Retina (tissue), 1 donor: ENCODE measurements at places on chromosomes 2 and 18.

DNA sequence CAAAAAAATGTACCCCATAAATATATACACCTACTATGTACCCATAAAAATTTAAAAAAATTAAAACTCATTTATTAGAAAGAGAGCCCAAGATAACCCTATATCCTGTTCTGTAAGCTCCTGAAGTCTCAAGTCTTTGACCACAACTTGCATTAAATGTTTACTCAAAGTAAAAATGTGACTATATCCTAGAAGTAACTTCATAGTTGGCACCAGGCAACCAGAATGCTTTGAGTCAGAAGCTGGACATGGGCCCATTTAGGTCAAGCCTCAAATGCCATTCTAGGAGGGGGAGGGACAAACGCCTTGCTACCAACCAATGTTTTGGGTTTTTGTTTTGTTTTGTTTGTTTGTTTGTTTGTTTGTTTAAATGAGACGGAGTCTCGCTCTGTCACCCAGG is 9.3 kb upstream of the TBC1D8 start:
- DNase-seq = no peak

- peak; percentile 77 for DNase-seq
Observed at GRCh38 chr18:76503649-76504386, 8.8 kb upstream of the ZNF516 start.

- DNase-seq = no peak
Observed at GRCh38 chr2:25881764-25882163, 3.5 kb upstream of the ASXL2 start.

GRCh38 chr2:39516347-39517101 is 79.4 kb upstream of the MAP4K3 start:
- DNase-seq = peak; percentile 57

DNA sequence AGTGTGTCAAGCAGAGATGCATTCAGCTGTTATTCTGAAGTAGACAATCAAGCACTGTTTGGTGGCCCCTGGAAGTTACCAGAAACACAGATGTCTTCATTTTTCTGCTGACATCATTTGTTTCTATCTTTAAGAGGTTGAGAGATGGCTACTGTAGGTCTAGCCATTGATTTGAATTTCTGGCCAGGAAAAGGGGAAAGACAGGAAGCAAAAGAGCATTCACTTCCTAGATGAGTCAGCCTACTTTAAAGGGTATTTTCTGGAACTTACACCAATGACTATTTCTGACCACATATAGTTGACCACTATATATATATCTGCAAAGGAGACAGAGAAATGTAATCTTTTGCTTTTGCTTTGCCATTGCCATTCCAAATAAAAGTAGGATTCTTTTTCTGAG is 900.1 kb upstream of the SOX11 start:
- no peak for DNase-seq

- no peak for DNase-seq
Observed at GRCh38 chr2:138182937-138183312, 218.7 kb downstream of the HNMT start.

DNA sequence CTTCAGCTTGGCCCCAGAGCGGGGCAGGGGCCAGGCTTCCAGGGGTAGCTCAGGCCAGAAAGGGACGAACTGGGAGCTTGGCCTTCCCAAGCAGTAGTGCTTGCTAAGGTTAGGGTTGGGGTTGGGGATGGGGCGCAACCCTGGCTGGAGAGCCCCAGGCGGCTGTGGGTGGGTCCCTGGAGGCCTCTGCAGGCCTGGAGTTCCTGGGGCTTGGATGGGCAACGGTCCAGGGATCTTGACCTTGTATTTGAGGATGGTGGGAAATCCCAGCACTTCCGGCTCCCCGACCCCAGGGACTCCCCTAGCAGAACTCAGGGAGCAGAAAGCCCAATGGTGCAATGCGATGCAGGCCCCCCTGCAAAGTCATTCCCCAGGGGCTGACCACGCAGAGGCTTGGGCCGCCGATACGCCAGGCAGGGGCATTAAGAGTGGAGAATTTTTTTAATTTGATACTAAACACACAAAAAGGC is 12.6 kb upstream of the MLPH start:
- DNase-seq = no peak

DNA sequence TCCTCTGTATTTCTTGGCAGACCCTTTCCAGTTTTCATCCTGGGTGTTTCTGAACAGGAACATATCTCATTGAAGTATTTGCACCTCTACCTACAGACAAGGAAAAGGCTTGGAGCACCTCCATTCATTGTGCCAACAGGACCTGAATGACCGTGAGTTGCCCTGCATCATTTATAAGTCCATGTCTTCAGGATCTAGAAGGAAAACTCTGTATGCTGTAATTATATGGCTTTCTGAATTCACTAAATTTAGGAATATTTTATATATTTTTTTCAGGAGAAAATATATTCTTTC is 402.3 kb upstream of the SLC14A2 start:
- DNase-seq = no peak

GRCh38 chr2:197210430-197210829 is 100.2 kb downstream of the ANKRD44 start:
- DNase-seq = no peak

DNA sequence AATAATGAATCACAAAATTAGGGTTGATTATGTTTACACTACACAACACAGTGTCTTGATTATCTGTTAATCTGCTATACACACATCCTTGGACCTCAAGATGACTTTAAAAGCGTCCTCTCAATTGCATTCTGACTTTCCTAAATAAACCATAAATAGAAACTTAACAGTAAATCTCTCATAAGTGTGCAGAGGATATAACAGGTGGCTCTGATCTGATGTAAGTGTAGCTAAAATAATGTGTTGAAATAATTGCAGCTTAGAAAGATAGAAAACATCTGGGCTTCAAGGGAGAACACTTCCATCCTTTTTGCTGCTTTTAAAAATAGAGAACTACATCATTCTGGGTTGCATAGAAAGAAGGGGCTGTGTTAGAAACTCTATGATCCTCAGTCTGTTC is 78.4 kb upstream of the EFEMP1 start:
- no peak for DNase-seq

DNA sequence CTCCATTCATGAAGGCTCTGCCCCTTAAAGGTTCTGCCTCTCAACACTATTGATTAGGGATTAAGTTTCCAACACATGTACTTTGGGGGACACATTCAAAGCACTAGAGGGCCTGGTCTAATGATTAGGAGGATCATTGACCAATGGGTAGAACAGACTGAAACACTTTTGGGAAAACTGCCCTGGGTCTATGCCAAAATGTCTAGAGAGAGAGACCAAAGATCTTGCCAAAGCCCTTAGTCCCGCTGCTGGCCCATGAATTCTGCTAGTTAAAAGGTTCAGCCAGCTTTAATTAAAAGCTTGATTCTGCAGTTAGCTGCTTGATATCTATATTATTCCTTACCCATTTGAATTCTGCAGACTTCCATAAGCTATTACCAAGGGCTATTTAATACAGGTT is 613.2 kb downstream of the SLC4A3 start:
- DNase-seq = no peak

DNA sequence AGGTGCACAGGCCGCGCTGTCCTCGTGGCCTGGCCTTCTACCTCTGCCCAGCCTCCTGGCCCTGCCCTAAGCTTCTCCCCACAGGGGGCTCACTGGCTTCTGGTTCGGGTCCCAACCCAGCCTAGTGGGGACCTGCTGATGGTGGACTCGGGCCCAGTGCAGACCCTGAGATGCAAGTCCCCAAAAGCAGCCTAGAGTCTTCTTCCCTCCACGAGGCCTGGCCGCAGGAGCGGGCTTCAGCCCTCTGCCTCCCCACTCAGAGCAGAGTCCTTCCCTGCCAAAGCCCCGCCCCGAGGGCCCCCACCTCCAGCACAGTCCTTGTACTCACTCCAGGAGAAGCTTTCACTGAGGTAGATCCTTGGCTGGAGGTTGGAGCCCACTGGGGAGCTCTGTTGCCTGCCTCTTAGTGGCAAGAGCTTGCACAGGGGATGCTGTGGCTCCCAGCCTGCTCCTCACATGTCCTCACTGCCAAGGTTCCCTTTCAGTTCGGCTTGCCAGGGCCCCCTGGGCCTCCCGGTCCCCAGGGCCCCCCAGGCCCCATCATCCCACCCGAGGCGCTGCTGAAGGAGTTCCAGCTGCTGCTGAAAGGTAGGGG is 3.6 kb downstream of the ERFE start:
- DNase-seq = no peak

GRCh38 chr18:6629635-6630140 is 99.8 kb upstream of the ARHGAP28 start:
- no peak for DNase-seq

- DNase-seq = no peak
Observed at GRCh38 chr2:45962177-45962921, 310.9 kb downstream of the PRKCE start.

- no peak for DNase-seq
Observed at GRCh38 chr18:67862069-67862468, 345.5 kb upstream of the DSEL start.

DNA sequence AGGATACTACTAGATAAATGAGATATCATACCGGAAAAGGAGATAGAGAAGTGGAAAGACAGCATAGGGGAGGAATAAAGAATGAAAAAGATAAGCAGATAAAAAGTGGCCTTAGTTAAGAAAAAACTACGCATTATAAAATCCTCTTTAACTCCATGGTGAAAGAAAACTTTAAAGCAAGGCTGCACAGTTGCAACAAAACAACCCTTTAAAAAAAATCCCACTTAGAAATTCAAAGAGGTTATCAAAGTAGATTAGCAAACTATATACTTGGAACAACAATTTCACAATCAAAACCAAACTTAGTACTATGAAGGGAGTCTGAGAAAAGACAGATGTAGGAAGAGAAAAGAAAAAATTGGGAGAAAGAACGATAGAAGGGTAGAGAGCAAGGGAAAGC is 133.4 kb upstream of the OSR1 start:
- no peak for DNase-seq

GRCh38 chr2:15348045-15348444 is 213.1 kb downstream of the NBAS start:
- DNase-seq = no peak

GRCh38 chr2:176461809-176462670 is 192.8 kb downstream of the MTX2 start:
- no peak for DNase-seq

- DNase-seq = no peak
Observed at GRCh38 chr18:77074431-77074830, 58.2 kb downstream of the MBP start.

DNA sequence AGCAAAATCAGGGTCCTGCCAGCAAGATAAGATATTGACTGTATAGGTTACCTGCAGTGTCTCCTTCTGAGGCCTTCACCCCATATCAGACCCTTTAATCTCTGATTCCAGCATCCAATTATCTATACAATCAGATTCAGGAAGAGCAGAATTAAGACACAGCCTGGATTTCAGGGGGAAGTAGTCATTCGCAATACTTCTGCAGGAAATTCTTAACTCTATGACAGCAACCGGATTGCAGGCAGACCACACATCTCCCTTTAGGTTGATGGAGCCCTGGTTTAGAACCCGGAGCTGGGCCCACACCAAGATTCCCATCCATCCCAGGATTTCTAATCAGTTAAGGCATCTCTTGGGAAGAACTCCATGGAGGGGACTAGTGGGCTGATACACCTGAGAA is 9.5 kb downstream of the ARL4C start:
- no peak for DNase-seq

DNA sequence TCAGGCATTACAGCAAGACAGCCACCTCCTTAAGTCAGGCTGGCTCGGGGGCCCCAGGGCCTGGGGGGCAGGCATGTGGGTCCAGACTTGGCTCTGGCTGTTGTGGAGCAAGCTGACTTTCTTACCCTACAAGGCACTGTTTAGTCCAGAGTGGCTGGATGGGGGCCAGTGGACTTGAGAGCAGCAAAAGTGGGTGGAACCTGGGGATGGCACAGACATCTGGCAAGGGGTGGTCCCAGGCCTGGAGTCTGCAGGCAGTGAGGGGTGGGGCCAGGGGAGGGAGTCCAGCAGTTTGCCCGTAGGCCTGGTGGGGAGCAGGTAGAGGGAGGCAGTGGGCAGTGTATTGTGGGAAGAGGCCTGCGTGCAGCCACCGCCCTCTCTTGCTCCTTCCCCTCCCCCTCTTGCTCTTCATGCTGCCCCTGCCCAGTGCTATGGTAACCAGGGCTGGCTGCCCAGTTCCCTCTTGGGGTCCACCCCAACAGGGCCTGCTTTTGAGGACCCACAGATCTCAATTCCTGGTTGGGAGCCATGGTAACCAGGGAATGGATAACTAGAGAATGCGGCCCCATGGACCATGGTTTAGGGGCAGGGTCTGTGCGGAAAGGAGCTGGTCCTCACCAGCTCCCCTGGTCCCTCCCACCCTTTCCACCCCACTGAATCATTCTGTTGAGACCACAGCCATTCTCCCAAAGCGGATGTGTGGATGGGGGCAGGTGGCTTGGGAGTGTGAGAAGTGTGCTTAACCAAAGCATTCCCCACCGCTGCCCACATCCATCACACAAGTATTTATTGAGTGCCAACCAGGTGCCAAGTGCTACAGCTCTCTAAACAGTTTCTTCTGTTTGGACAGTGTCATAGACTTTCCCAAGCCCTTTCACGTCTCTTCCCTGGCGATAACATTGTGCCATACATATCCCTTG is 19.3 kb downstream of the SPEG start:
- no peak for DNase-seq

- DNase-seq = no peak
Observed at GRCh38 chr18:80170395-80171053, 61.5 kb downstream of the ADNP2 start.

GRCh38 chr2:37418956-37419355 is 74.5 kb downstream of the QPCT start:
- DNase-seq = no peak

DNA sequence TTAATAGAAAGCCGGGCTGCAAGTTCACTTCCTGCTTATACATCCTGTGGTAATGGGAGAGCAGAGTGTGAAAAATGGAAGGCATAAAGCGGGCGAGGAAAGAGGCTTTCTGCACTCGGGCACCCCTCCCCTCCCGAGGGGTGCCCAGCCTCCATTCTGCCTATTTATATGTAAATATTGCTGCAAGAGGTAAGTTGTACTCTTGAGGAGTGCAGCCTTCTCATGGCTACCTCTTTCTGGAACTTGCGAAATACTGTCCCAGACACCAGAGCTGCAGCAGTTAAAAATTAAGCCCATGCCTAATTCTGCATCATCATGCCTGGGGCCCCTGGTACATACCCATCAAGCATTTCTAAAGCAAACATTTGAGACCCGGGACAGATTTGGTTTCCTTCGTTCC is 156.0 kb downstream of the GBX2 start:
- DNase-seq = no peak

GRCh38 chr2:86186431-86186830 is 8.8 kb downstream of the IMMT start:
- DNase-seq = no peak

DNA sequence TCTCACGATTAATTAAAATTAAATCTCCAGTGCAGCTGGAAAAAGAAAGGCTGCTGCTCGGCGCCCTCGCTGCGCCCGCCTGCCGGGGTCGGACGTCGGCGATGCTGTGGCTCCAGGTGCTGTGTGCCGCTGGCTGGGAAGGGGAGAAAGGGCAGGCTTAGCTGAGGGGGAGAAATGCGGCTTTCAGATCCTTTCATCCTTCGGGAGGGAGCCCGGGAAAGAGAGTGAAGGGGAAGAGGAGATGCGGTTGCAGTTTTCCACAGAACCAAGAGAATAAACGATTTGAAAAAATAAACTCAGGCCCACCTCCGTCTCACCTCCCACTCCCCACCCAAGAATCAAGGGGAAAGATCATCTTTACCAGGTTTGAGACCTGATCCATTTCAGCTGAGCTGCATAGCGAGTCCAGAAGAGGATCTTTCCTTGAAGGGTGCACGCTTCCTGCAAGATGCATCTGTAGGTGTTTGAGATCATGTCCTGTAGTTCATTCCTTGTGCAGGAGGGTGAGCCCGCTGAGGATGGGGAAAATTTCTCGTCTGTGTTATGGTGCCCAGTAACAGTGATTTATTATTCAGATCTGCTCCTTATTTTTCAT is 495 bp downstream of the TMEM169 start:
- DNase-seq = peak; percentile 81

- DNase-seq = no peak
Observed at GRCh38 chr18:8989855-8990254, 112.6 kb upstream of the NDUFV2 start.
